ENCODE measurements at places on chromosomes 13 and 19.

DNA sequence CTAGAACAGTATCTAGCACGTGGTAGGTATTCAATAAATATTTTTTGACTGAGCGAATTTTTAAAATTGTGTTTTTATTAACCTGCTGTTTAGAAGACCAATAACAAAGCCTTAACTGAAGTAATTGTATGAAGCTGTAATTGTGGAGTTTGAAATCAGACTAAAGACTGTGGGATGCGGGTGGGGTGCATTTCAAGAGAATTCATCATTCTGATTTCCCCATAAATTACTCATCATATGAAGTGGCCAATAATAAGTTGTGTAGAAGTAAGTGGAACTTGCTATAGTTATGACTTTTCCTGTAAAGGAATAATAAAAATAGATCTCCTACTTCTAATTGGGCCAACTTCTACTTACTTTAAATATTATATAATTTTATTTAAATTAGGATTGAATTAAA is 449.3 kb downstream of the PCDH9 start:
- peak; percentile 18 for DNase-seq

GRCh38 chr19:32373585-32374295 is 28.3 kb downstream of the ZNF507 start:
- peak; percentile 96 for DNase-seq

DNA sequence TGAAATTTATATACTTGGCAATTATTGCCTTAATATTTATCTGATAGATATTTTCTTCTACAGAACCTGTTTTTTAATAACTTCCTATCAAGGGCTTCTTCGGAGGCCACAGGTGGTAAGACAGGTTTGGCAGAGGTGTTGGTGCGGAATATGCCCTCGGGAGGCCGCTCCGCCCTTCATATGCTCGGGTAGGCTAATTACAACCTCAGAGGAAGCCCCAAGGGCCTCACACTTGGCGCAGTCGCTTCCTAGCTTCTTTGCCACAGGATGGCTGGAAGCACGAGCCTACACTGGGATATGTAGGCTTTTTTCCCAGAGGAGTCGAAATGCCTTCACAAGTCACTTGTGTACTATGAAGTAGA is 68.8 kb downstream of the LMO7 start:
- no peak for DNase-seq

DNA sequence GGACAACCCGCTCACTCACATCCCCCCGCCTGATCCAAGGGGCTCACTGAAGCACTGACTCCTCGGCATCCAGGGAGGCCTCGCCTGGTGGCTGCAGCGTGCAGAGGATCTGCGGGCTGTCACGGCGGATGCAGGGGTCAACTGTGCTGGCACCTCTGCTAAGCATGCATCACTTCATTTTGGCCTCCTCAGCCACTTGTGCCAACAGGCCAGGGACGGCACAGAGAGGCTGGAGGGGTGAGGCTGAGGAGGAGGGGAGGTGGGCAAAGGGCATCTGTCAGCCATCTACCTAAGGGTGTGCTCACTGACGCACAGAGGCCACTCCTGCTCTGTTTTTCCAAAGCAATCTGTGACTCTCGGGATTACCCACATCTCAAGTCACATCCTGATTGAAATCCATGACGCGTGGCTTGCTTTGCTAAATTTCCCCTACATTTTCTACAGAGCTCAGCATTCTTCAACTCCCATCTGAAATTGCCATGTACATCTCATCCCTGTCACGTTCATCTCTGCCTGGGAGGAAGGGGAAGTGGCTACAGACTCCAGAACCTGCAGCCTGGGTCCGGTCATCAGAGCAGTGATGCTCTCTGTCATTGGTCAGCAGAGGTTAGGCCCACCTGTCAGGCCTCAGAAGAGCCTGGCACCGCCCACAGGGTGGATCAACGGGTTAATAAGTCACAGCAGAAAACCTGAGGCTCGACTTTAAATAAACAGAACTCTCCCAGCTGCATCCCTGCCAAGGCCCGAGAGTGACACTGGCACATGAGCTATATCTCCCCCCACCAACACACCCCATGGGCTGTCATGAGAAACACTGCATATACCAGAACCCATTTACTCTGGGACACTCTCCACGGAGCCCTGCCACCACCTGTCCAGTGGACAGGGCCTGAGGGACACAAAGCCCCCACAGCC is 17.6 kb downstream of the ELL start:
- DNase-seq: no peak

DNA sequence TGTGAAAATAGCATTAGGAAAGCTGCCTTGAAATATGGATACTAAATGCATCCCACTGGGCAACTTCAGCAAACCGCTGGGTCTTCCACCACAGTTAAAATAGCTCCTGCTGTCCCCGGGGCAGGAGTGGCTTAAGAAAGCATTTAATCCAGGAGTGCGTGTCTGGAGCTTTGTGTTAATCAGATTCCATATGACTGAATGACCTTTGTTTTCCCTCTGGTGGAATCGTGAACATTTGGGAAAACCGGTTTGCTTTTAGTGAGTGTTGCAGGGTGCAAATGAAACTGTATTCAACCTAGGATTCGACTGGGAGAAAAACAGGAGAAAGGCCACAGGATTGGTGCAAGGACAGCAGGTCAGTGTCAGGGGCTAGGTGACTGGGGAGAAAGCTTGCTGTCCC is 237.6 kb upstream of the MAB21L1 start:
- peak; percentile 63 for DNase-seq

- DNase-seq: no peak
Measured at GRCh38 chr19:32573492-32573794, 7.5 kb upstream of the PDCD5 start.

GRCh38 chr19:8640402-8641004 is 10.1 kb downstream of the NFILZ start:
- DNase-seq: no peak

GRCh38 chr13:40666933-40667621 is 636 bp upstream of the FOXO1 start:
- no peak for DNase-seq

DNA sequence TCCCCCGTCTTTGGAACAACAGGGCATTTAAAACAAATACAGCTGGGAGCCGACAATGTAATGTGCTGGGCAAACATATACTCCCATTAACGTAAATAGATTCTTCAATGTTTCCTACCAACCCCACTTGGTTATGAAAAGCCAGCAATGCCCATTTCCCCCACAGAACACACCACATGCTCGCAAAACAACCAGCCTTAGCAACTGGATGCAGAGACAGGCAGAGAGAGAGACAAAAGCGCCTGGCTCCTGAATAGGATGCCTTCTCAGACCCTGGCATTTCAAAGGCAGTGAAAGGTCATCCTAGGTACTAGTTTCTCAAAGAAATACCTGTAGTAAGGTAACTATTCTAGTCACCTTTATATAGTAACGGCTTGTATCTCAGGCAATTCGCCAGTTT is 462.9 kb downstream of the ITGBL1 start:
- DNase-seq: no peak

- no peak for DNase-seq
Measured at GRCh38 chr13:112071723-112072533, 5.0 kb downstream of the SOX1 start.

DNA sequence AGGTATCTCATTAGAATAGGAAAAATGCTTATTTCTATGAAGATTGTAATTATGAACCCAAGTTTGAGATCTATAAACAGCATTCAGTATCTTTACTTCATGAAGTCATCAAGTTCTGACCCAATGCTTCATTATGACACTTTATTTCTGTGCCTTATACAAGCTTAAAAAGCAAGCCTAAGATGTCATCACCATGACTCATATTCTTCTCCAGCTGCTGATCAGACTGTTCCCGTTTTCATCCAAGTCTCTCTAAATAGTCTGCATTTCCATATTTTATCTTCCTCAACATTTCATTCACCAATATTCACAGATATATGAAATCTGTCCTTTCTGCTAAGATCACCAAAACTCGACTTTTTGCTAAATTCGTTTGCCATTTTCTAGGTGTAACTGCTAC is 1247.2 kb upstream of the PRR20A start:
- DNase-seq: no peak

- DNase-seq: no peak
Measured at GRCh38 chr19:8148410-8149260, 757 bp downstream of the FBN3 start.

- no peak for DNase-seq
Measured at GRCh38 chr13:46624821-46625220, 71.9 kb downstream of the LRCH1 start.

- peak; percentile 53 for DNase-seq
Measured at GRCh38 chr13:21326155-21327031, 132.7 kb downstream of the ZDHHC20 start.

- no peak for DNase-seq
Measured at GRCh38 chr13:100040196-100040595, 48.7 kb upstream of the PCCA start.

- no peak for DNase-seq
Measured at GRCh38 chr19:53102206-53102755, 941 bp downstream of the ZNF160 start.

DNA sequence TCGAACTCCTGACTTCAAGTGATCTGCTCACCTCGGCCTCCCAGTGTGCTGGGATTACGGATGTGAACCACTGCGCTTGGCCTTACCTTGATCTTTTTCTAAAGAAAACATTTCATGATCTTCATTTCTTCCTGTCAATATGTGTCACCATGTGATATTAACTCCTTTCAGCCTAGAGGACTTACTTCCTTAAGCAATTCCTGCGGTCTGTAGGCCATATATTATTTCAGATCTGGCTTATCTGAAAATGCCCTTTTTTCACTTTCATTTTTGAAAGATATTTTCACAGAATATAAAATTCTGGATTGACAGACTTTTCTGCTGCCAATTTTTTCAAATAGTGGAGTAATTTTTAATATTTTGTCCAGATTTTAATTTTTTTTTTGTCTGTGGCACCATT is 2.0 kb upstream of the GPR32 start:
- DNase-seq: no peak

- DNase-seq: no peak
Measured at GRCh38 chr19:3153286-3154230, 17.7 kb downstream of the GNA15 start.

DNA sequence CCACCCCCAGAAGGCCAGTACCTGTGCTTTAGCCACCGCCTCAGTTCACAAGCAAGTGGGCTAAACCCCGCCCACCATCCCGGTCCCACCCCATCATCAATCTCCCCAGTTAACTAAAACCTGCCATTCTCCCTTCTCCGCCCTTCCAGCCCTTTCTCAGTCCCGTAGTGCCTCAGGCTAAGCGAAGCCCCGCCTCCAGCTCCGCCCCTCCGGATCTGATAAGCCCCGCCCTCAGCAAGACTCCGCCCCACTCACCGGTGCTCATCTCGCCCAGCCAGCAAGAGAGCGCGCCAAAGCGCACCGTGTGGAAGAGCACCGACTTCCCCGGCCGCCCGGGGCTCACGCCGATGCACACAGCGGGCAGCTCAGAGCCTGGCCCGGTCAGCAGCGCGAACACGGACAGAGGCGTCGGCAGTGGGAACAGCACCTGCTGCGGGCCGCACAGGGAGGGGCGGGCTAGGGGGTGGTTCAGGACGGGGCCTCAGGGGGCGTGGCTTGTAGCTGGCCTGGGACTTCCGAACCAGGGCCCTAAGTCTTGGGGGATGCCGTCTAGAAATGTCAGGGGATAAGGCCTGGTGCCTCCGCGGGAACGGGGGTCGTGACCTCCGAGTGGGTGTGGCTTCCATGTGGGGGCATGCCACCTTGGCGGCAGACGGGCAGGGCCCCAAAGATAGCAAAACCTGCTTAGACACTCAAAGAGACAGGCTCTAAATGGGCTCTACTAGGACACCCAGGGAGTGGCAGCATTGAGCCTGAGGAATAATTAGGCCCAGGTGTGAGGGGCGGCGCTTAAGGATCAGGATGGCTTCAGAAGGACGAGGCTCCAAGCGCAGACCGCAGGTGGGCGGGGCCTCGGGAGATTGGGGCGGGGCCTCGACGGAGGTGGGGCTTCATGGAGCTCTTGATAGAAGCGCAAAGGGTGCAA is 21.4 kb downstream of the MAP4K1 start:
- DNase-seq: no peak

- no peak for DNase-seq
Measured at GRCh38 chr13:102638741-102639140, 42.0 kb downstream of the TPP2 start.

- peak; percentile 48 for DNase-seq
Measured at GRCh38 chr13:103287659-103288058, 221.4 kb upstream of the SLC10A2 start.

- DNase-seq: no peak
Measured at GRCh38 chr19:41362143-41362847, 1.7 kb downstream of the B9D2 start.

DNA sequence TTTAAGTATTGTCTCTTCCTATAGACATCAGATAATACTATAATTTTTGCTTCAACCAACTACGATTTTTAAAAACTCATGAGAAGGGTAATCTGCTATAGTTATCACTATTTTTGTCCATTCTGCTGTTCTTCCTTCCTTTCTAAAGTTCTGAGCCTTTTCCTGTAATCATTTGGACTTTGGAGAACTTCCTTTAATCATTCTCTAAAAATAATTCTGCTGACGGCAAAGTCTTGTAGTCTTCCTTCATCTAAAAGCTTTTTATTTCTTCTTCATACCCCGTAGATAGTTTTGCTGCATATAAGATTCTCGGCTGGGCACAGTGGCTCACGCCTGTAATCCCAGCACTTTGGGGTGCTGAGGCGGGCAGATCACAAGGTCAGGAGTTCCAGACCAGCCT is 5.1 kb upstream of the FCGBP start:
- no peak for DNase-seq

DNA sequence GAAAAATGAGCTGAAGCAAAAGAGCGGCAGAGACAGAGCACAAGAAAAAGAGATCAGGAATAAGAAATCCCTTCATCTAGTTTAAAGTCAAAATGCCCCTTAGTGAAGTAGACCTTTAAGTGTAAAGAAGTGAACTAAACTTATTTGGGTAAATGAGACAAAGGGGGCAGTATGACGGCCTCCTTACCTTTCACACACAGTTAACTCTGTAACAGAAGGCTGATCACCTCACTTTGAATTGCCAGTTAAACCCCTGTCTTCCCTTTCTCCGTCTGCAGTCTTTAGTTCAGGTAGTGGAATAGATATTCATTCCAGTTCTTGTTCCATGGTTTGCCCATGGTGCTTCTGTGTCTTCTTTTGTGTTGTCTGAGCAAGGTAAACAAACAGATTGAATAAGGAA is 1029.8 kb downstream of the DIAPH3 start:
- DNase-seq: no peak

- DNase-seq: no peak
Measured at GRCh38 chr13:26041444-26041843, 10.4 kb downstream of the SHISA2 start.

DNA sequence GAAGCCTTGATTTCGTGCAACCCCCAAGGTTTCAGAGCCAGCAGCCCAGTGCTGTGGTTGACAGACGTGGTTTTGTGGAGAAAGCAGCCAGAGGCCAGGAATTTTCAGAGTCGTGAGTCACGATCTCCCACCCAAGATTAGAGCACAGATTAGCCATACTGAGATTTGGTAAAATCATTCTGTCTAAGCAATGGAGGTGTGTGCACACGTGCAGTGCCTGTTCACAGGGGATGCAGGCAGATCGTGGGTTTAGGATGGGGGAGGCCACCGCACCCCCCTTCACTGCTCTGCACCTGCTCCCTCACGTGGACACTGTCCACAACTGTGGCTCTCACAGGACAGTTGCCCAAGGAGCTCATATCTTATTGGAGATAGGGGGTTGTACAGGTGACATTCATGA is 46.6 kb upstream of the GPR183 start:
- peak; percentile 71 for DNase-seq

Data from fibroblast of skin of abdomen (primary cell).